ENCODE measurements at places on chromosomes 3 and 15.

- no peak for DNase-seq
These were observed 48.1 kb downstream of the APBA2 start for GRCh38 chr15:28933710-28934445.

DNA sequence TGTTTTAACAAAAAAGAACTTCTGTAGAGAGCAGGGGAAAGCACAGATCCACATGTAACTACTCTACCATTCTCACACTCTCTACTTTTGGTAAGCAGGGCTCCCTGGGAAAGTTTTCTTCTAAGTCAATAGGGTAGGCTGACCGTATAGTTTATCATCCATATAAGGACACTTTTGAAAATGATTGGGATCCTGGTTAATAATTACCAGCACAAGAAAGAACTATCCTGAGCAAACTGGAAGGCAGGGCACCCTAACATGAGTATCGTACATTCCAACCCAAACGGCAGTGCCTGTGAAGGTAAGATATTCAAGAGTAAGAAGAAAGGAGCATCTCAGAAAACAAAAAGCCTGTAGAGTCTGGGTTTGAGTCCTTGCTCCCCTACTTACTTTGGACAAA is 22.1 kb downstream of the SUSD5 start:
- no peak for DNase-seq

DNA sequence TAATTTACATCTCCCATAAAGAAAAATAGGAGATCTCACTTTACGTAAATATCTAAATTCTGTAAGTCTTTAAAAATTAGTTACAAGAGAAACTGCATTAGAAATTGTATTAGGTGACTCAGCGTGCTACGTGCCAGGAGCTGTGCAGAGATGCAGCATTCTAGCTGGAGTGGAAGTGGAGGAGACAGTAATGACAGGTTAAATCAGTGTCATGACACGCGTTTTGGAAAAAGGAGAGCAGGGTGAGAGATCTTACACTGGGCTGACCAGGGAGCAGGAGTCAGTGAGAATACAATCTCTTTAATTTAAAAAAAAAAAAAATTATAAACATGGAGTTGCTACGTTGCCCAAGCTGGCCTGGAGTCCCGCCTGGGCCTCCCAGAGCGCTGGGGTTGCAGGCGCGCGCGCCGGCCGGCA is 635 bp downstream of the TUBGCP5 start:
- DNase-seq: peak; percentile 12

- DNase-seq: no peak
These were observed 50.5 kb downstream of the SRGAP3 start for GRCh38 chr3:9198899-9199335.

DNA sequence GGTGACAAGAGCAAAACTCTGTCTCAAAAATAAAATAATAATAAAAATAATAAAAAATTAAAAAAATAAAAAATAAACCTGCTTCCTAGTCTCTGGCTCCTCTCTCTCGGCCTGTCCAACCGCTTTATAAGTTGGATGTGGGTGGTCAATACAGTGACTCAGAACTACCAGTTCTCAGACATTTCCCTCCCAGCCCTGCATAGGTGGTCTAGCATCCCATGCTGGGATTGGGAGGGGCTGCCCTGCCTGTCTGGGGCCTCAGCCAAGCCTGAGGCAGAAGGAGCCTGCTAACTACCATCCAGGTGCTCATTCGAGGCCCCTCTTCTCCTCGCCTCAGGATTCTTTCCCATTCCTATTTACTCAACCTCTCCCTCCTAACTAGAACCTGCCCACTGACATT is 33.3 kb upstream of the BLM start:
- DNase-seq: no peak

GRCh38 chr3:107661447-107662123 is 138.8 kb downstream of the BBX start:
- DNase-seq: no peak

DNA sequence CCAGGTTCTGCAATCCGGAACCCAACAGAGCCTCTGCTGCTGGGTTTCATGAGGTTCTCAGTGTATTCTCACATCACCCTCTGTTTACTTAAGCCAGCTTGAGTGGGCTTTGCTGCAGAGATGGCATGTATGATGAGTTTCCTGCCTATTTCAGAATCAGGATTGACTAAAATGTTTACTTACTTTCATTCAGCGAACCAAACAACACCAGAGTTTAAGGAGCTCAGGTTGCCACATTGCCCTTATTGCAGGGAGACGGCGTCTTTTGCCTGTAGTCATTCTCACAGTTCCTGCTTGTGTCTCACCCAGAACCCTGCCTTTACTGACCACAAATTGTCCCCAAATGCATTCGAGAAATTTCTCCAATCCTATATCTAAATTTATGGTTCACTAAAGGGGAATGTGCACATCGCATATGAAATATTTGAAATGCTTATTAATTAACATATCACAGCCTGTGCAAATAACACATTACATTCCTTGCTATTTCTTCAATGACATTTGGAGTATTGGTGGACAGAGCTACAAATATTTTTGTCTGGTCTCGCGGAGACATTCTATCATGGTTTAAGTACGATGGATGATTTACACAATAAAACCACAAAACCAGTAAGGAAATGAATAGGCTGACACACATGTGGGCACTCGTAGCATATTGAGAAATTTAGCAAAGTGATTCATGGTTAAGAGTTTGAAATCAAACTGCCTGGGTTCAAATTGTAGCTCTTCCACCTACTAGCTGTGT is 377.2 kb upstream of the CFAP20DC start:
- no peak for DNase-seq

DNA sequence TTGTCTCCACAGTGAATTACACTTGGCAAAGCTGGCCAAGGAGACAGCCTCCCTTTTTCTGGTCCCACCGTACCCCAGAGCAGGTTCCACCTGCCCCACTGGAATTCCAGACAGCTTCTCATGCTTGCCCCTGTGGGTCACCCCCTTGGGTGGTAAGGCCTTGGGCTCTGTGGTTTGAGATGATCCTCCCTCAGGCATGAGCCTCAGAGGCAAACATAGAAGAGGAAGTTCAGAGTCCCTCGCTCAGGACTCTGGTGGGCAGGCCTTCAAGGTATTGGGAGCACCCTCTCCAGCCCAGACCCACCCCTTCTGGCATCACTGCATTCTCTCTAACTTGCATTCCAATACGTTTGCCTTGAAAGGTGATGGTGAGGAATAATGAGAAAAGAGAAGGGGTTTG is 17.6 kb upstream of the UBA7 start:
- no peak for DNase-seq

- no peak for DNase-seq
These were observed 359.5 kb upstream of the TMCO5A start for GRCh38 chr15:37574985-37575384.

DNA sequence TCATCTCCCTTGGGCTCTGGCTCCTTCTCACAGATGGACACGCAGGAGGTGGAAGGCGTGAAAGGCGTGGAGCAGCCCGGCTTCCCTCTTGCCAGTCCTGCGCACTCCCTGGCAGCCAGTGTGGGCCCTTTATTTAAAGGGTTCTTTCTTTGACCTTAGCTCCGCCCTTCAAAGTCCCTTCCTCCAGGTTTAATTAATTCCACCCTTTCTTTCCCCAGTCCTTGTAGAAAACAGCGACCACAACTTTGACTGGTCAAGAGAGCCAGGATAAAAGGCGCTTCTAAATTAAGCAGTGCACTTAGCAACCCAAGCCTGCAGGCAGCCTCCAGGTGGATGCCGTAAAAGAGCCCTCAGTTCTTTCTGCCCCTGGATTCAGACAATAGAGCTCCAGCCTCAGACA is at the start of gene HDC:
Gene HDC, minus strand, starts transcription at position 107 of the 400 bp plus-strand sequence. Its CDS starts 103 bp downstream, at position 4.
- no peak for DNase-seq

GRCh38 chr15:99477791-99478471 is 87.9 kb upstream of the MEF2A start:
- DNase-seq: no peak

DNA sequence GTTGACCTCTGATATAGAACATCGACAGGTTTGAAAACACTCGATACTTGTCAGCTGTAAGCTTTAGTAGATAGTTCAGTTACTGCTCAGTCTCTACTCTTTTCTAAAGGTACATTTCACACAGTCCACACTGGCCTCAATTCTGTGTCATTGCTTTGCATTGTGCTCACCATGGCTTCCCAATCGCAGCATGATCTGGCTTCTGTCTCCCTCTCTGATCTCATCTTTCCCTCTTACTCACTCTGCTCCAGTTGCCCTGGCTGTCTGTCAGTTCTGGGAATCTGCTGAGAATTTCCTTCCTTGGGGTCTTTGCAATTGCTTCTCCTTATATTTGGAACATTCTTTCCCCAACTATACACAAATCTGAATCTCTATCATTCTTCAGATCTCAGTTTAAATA is 80.6 kb downstream of the GTF2E1 start:
- DNase-seq: no peak

DNA sequence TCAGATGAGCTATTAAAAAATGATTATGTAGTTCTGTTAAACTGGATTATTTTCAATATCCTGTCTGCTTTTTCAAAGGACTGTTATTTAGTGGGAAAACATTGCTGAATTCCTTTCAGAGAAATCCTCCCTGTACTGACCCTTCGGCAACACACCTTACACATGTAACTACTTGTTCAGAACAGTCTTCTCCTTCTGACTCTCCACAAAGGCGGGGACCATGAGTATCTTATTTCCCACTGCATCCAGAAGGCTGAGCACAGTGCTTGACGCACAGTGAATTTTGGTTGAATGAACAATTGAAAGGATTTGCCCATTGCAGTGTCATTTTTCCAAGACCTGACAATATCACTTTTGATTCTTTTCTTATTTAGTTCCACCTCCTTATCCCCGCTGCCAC is 23.1 kb upstream of the CFAP161 start:
- DNase-seq: no peak

GRCh38 chr15:65964792-65965433 is 95.6 kb downstream of the RAB11A start:
- no peak for DNase-seq

DNA sequence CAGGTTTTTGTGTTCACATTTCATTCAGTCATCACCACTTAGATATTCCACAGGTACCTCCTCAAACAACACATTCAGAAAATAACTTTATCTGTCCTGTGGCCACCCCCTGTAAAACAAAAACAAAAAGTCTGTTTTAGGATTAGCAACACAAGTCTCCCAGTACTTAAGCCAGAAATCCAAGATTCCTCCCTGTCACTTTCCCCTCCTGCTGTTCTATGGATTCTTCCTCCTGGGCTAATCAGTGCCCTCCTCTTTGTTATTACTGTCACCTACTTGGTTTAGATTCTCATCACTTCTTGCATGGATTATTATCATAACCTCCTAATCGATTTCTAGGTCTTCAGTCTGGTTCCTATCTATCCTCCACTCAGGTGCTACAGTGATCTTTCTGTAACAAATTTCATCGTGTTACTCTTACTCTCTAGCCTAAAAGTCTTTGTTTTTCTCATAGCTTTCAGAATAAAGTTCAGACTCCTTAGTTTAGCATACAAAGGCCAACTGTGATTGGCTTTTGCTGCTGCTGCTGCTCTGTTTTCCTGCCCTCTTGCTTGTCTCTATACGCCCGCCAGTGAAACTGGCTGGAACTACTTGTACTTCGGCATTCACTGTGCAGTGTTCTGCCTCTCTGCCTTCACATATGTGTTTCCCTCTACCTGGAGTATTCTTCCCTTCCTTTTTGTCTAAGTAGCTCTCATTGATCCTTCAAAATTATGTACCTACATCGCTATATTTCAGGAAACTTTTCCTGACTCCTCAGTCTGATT is 32.2 kb downstream of the PPP2R3A start:
- DNase-seq: no peak

GRCh38 chr15:70530017-70530499 is 233.3 kb downstream of the UACA start:
- no peak for DNase-seq

DNA sequence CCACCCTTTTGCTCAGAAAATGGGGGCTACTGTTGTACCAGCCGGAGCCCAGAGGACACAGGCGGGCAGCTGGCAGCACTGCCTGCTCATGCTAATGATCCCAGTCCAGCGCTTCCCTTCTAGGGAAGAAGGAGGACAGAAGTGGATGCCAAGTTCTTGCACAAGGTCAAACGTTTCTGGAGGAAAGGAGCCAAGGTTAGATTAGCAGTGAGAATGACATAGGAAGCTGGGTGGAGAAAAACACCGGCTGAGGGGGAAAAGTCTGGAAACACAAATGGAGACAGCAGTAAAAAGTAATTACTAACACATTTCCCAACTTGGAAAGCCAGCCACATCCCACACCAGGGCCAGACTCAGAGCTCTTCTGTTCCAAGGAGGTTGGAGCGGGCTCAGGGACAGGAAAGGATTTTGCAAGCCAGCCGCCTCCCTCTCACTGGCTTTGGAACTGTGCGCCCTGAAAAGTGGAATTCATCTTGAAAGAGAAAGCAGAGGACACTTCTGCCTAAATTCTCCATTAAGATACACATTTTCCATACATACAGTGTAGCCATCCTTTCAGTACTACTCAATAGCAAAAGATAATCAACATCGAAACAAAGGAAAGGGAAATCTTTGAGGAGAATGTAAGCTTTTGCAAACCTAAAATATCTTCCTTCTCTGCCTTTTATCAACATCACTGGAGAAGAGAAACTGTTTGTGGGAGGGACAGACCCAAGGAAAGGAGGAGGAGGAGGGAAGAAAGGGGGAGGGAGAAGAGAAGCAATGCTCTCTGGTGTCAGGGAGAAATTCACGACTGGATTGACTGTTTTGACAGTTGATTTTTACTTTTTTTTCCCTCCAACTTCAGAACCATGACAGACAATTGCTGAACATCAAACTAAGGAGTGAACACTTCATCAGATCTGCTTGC is 133.6 kb downstream of the CD47 start:
- DNase-seq: no peak

DNA sequence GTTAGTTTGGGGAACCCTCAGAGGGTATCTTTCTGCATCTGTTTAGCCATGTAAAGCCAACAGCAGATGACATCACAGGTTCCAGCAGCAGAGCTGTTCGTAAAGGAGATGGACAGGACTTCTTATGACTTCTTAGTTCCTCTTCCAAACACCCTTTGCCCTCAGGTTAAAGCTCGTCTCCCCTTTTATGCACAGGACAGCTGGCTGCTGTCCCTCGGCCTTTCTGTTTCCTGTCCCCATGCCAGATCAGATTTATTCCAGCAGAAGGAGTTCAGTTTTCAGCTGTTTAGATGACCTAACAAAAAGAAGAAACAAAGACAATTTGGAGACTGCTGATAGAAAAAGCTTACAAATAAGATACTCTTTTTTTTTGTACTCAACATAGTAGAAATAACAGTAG is 45.1 kb downstream of the SEC22A start:
- DNase-seq: no peak

All from activated T-cell treated with anti-CD3 and anti-CD28 coated beads for 48 hours (primary cell).